ENCODE measurements at places on chromosomes 4 and X. TPM values are rescaled to one million over a fixed set of nuclear protein-coding genes. Genes with fewer than 3 reads are reported as not detected.

Gene USP17L12
- total RNA-seq, result not detected

Gene ANXA3
- total RNA-seq, result not detected

Gene BANK1
- not detected for total RNA-seq

Gene IDH3G
- total RNA-seq, result 71.2 TPM

DNA sequence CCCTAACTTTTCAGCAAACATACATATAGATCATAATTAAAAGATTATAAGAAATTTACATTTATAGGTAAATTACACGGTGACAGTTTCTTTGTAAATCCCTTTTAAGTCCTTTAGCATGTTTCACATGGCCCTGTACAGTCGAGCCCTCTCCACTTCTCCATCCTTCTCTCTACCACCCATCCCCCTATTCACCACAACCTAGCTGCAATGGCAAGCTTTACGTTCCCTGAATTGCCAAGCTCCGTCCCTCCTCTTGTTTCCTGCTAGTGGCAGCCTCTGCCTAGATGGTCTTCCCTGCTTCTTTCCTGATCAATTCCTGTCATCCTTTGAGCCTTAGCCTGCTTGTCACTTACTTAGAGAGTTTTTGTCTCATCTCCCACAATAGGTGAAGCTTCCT lies 116.2 kb downstream of the TMA16 start:
- DNase-seq, result no peak

DNA sequence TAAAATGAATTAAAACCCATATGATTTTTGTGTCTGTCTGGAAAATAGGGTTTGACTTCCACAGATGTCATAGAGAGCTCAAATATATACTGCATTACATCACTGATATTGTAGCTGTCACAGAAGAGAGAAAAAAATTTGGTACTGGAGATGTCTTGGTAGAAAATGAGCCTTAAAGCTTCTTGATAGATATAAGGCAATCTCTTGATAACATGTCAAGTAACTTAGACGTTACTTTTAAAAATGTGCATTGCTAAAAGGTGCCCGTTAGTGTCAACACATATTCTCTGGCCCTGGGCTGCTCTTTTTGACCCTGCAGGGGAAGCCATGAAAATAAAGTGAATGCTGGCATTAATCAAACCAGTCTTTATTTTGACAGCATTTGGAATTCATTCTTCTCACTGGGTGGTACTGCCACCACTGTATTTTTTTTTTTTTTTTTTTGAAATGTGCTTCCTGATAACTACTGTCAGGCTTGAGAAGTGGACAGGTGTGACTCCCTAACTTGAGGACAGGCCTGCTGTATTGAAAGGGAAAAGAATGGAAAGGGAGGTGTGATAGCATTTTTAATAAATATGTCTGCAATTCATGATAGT lies 53.0 kb upstream of the RAPGEF2 start:
- no peak for DNase-seq

DNA sequence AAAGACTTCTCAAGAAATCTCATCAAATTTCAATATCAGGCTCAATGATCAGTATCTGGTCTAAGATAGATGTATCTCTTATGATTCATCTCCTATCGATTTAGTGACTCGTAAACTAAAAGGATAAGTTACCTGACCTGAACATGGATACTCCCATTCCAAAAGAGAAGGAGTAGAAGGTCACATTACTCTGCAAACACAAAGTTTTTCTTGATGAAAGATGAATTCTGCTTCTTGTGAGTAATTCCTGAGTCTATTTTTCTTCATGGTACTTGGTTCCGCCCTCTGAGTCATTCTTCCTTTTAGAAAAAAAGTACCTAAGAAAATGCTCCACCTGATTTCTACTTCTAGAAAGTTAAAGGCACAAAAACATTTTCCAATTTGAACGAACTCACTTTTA lies 223.1 kb upstream of the SLIT2 start:
- DNase-seq, result no peak

DNA sequence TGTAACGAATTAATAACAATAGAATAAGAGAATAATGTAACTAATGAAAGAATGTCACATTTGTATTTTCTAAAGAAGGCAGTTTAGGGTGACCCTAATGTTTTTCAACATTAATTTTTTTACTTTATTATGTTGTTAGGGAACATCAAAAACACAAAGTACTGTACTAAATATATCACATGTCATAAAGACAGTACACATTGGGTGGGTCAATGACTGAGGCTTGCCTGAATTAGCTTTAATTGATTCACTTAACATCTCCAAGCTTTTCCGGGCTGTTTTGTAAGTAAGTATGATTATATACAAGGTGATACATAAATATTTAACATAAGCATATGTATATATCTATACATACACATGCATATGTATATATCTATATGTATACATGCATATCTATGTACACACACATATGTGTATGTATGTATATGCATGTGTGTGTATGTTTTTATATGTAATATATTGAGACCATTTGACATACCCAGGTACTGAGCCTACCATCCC lies 43.4 kb upstream of the KLF3 start:
- DNase-seq, result no peak

DNA sequence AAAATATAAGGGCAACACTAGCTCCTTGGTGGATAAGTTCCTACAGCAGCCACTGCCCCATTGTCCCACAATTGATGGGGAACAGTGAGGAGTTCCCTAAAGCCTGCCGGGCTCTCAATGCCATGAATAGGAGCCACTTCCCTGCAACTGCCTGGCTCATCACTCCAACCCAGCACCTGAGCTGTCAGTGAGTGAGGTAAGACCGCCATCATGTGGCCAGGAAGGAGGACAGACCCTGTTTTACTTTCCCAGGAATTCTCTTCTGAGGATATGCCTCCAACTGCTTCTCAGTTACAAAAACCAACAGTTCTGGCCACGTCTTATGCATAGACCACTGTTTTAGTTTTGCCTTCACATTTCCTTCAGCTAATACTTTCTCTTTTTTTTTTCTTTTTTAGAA lies 45.5 kb downstream of the SRPX start:
- DNase-seq, result peak; percentile 9

- no peak for DNase-seq
Measured at GRCh38 chr4:154132406-154132805, 343.5 kb upstream of the SFRP2 start.

Measured in G401 (cell line).